ENCODE measurements at places on chromosomes 1 and 21.

DNA sequence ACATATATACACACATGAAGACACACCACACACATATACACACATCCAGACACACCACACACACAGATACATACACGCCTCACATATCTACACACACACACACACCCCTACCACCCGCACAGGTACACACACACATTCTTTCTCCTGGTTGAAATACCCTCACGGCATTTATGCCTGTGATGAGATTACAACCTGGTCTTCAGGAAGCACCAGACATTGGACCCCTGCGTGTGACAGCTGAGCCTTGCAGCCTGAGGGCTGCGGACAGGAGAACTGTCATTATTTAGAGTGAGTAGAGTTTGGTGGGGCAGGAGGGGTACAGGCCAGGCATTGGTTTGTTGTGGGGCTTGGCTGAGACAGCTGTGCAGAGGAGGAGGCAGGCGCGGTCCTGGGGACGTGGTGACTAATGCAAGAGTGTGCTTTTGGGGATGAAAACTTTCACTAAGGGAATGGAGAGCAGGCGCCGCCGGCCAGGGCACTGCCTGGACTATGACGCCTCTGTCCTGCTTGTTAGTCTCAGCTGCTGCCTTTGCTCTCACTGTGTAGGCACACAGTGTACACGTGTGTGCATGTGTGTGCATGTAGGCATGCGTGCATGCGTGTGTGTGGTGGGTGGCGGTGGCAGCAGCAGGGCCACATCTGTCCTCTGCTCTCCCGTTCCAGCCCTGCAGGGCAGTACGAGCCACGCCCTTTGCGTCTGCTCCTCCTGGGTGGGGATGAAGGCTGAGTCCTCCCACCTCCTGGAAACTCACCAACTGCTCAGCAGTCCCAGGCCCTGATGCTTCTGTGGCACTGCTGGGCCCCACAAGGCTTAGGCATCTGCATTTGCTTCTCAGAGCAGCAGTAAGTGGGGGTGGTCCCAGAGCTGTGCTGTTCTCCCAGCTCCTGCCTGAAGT lies 57.6 kb downstream of the SPSB1 start:
- DNase-seq: no peak

- DNase-seq: no peak
These were observed 5.1 kb downstream of the TNFRSF8 start for GRCh38 chr1:12067900-12068821.

DNA sequence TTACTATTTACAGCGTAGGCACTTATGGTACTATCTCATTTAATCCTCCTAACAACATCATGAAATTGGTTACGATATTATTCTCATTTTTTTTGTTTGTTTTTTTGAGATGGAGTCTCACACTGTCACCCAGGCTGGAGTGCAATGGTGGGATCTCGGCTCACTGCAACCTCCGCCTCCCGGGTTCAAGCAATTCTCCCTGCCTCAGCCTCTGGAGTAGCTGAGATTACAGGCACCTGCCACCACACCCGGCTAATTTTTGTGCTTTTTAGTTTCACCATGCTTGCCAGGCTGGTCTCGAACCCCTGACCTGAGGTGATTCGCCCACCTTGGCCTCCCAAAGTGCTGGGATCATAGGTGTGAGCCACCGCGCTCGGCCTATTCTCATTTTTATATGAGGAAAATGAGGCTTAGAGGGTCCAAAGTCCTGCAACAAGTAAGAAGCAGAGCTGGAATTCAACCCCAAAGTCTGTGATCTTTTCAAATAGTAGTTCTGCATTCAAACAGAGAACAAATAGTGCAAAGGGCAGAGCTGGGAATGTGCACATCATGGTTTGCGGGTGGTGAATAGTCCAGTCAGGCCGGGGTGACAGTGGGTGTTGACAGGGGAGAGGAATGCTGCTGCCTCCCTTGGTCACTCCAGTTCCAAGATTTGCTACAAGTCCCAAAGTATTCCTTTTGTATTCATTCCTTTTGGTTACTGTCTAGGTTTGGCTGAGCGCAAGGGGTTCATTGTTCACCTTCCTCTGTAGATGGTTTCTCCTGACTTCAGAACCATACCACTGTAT lies 4.6 kb downstream of the PRUNE1 start:
- no peak for DNase-seq

DNA sequence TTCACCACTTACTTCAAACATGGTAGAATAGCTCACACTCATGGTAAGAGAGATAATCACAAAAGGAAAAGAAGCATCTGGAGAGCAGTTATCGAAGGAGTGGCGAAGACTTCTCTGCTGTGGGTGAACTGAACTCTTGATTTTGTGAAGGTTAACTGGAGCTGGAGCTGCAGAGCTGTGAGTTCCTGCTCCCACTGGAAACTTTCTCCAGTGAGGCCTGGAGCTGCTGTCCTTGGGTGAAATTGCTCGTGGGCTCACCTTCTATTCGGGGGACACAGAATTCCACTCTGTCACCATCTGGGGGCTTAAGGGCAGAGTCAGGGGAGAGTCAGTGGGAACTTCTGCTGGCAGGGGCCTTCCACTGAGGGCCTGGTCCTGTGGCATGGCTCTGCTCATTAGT lies 45.9 kb downstream of the MAB21L3 start:
- DNase-seq: no peak

GRCh38 chr21:42486531-42486930 lies 9.5 kb downstream of the RSPH1 start:
- DNase-seq: no peak

- DNase-seq: no peak
These were observed 15.9 kb downstream of the RNPC3 start for GRCh38 chr1:103541431-103541830.

GRCh38 chr1:161098210-161099068 lies at the start of gene KLHDC9:
Gene KLHDC9 (plus strand): TSS chr1:161098361. CDS start chr1:161098536, 175 bp downstream.
- peak; percentile 69 for DNase-seq

DNA sequence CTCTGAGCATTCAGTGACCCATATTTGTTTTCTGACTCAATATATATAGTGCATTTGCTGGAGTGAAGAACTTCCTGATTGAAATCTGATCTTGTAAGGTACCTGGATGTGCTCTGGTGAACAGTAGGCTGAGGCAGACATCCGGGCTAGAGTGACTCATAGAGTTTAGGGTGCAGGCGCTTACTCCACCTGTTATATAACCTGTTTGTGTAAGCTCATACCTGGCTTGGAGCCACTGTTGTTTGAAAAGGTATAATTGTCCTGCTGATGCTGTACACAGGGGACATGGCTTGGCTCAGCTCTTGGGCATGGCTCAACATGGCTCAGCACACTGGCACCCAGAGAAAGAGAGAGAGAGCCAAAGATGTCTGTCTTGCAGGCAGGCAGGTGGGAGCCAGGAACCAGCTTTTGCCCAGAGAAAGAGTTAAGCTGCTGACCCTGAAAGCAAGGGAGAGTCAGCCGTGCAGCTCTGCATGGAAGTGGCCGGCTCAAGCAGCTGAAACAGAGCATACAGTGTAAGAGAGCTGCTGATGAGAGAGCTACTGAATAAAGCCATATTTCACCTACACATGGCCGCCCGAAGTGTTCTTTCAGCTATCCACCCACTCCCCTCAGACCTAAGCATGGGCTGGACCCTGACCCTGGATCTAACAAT lies 43.2 kb downstream of the GJA5 start:
- DNase-seq: no peak

DNA sequence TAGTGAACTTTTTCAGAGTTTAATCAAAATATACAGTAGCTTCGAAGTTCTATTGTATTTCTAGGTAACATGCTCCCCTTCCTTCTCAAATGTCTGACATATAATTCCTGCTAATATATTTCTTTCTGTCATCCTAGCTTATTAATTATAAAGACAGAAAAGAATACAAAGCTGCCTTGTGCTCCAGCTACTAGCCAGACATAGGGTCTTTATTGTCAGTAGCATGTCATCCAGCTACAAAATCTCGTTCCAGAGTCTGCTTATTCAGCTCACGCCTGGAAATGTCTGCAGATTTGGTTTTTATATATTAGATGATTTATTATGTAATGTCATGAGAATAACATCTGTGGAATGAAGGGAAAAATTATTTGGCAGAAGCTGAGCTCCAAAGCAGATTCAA lies 1102.8 kb downstream of the BRINP3 start:
- no peak for DNase-seq
